ENCODE measurements at places on chromosomes 3 and 15. TPM values are rescaled to one million over a fixed set of nuclear protein-coding genes. Genes with fewer than 3 reads are reported as not detected.

The ISLR gene
- 2.3 TPM for polyA plus RNA-seq

The LTF gene
- 0.98 TPM for polyA plus RNA-seq

The PARP15 gene
- 0.46 TPM for polyA plus RNA-seq

The DPPA2 gene
- polyA plus RNA-seq = not detected

The LRRC58 gene
- polyA plus RNA-seq = 2.7 TPM

The GREM1 gene
- 6.9 TPM for polyA plus RNA-seq

The PAK6 gene
- 16.6 TPM for polyA plus RNA-seq

The ZPLD1 gene
- not detected for polyA plus RNA-seq

The HCLS1 gene
- 6.4 TPM for polyA plus RNA-seq

The COL8A1 gene
- polyA plus RNA-seq = 1.4 TPM

The GP5 gene
- polyA plus RNA-seq = not detected

The USP3 gene
- polyA plus RNA-seq = 14.0 TPM

The PTH1R gene
- polyA plus RNA-seq = 3.3 TPM

The SMAD6 gene
- 1.6 TPM for polyA plus RNA-seq

The PPM1L gene
- polyA plus RNA-seq = 3.0 TPM

The RAB43 gene
- 3.6 TPM for polyA plus RNA-seq

The CCDC39 gene
- 0.04 TPM for polyA plus RNA-seq

The DAPK2 gene
- polyA plus RNA-seq = 8.9 TPM

The PSTPIP1 gene
- polyA plus RNA-seq = 3.6 TPM

The SLC22A14 gene
- polyA plus RNA-seq = 0.19 TPM

The MME gene
- 0.20 TPM for polyA plus RNA-seq

The POLQ gene
- 3.2 TPM for polyA plus RNA-seq

The PLSCR5 gene
- not detected for polyA plus RNA-seq

The KBTBD13 gene
- polyA plus RNA-seq = not detected

The OR4F15 gene
- polyA plus RNA-seq = not detected

The MAP1A gene
- 0.45 TPM for polyA plus RNA-seq

The KCTD6 gene
- polyA plus RNA-seq = 9.2 TPM

The SPSB4 gene
- polyA plus RNA-seq = not detected

The ARNT2 gene
- 0.33 TPM for polyA plus RNA-seq

The TRPM1 gene
- polyA plus RNA-seq = 0.13 TPM

The CHRM5 gene
- not detected for polyA plus RNA-seq

The TRNT1 gene
- polyA plus RNA-seq = 8.8 TPM

The MYRIP gene
- 0.29 TPM for polyA plus RNA-seq

The GOLGA8R gene
- polyA plus RNA-seq = 0.79 TPM
